NCI-H524 (cell line): ENCODE measurements at places on chromosomes 13 and 19.

DNA sequence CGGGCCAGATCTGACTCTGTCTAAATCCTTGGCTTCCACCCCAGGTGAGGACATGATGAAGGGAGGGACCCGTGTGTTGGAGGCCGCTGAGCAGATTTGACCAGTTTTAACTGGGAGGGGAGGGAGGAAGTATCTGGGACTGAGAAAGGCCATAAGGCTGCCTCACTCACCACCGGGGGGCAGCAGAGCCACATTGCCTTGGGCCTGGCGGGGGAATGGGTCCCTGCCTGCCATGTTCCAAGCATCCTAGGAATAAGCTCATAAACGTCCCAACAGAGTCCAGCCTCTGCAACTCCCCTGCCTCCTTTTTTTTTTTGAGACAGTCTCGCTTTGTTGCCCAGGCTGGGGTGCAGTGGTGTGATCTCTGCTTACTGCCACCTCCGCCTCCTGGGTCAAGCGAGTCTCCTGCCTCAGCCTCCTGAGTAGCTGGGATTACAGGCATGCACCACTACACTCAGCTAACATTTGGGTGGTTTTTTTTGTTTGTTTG is 15.5 kb downstream of the MAST3 start:
- peak; percentile 84 for DNase-seq

DNA sequence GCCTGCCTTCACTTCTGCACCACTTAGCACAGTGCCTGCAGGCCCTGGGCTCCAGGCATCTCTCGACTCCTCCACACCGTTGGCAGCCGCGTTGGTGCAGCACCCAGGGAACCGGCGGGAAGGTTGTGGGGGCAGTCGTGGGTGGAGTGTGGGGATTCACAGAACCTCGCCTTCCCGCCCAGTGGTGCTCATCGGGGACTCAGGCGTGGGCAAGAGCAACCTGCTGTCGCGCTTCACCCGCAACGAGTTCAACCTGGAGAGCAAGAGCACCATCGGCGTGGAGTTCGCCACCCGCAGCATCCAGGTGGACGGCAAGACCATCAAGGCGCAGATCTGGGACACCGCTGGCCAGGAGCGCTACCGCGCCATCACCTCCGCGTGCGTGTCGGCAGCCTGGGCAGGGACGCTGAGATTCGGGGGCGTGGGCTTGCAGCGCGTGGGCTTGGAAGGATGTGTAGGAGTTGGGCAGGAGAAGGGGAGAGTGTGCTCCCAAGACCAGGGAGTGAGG is 9.6 kb downstream of the RAB11B start:
- DNase-seq, result no peak

DNA sequence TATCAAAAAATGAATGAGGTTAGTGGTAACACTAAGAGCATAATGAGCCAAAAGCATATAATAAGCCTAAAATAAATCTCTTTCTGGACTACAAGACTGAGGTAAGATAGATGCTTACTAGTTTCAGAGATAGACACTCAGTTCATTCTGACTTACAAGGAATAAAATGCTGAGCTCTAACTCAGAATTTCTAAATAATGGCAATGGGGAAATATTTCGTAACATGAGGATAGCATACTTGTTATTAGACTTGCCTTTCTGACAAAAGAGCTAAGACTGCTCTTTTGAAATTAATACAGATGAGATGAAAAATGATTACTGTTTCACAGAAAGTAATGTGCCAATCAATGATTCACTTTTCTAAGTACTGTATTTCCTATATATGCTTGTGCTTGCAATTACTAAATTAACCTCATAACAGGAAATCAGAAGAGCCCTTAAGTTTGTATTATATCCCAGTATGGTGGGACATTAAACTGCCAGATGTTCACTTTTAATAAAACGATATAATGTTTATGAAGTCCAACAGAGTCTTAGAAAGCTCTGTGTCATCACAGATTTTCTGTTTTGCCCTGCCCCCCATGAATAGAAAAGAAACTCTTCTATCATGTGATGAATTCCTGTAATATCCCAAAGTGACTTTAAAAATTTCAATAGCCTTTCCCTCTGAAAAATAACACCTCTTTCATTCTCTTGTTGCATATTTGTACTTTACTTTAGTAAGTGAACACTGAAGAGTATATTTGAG is 2771.0 kb upstream of the PCDH20 start:
- peak; percentile 40 for DNase-seq

DNA sequence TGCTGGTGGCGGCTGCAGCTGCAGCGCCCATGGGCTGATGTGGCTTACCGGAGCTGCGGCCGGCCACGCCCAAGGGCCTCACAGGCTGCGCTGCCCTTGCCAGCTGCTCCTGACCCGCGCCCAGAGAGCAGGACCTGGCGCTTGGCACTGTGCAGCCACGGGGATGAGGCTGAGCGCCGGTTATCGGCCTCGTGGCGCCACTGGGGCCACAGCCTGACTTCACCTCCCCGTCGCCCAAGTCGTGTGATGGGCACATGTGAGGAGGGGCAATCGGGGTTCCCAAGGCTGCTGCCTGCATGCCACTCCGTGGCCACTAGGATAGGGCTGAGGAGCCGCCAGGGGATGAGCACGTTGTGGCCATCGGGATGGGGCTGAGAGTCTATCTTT is 77.2 kb upstream of the PABPC3 start:
- peak; percentile 56 for DNase-seq

GRCh38 chr19:15551293-15552004 is 43.1 kb downstream of the CYP4F22 start:
- no peak for DNase-seq

GRCh38 chr13:83622422-83622784 is 259.9 kb downstream of the SLITRK1 start:
- no peak for DNase-seq

DNA sequence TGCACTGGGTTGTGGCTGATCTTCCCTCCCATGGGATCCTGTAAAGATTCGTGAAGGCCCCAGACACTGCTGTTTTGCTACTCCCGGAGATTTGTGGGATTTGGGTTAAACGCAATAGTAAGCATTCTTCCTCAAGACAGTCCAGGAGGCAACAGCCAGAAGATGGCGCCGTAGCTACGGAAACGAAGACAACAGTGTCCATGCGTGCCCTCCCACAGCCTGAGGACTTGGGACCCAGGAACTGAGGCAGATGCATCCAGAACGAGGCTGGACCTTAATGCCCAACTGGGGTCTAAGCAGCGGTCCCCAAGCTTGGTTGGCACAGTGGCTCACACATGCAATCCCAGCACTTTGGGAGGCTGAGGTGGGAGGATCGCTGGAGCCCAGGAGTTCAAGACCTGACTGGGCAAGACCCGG is 57.6 kb upstream of the ZNF507 start:
- peak; percentile 43 for DNase-seq
